Jurkat, Clone E6-1 (cell line): ENCODE measurements at places on chromosomes 5 and 9.

DNA sequence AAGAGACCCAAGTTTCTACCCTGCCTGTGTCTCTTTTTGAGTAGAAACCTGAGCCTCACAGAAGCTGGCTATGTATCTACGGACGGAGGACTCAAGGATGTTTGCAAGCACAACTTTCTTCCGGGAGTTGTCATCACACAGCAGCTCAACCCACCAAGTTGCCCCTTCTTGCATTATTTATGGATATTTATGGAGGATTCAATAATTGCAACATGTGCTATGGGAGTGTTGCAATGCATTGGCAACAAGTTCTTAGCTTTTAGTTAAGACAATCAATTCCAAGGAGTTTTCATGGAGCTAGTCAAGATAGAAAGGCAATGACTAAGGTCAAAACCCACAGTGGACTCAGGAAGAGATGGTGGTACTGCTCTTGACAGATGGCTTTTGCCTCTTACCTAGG lies 336.9 kb downstream of the ENC1 start:
- DNase-seq, result no peak

DNA sequence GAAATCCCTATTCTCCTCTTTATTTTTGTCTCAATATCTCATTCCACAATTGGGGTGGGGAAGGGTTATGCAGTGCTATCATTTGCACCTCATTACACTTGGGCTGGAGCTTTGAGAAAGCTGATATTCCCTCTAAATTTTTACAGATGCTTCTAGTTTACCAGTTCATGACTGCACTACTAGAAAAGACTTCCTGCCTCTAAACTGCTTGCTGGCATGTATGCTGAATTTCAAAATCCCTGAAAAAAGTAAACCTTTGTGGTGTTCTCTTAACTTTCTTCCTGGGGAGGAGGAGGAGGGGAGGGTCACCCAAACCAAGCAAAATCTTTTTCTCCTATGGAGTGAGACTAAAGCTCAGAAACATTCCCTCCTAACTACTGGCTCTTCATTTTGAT lies 45.1 kb downstream of the BNC2 start:
- DNase-seq, result no peak

GRCh38 chr9:32672469-32672868 lies 37.0 kb upstream of the TAF1L start:
- DNase-seq, result no peak

GRCh38 chr5:143447983-143448382 lies 44.5 kb upstream of the NR3C1 start:
- DNase-seq, result no peak

DNA sequence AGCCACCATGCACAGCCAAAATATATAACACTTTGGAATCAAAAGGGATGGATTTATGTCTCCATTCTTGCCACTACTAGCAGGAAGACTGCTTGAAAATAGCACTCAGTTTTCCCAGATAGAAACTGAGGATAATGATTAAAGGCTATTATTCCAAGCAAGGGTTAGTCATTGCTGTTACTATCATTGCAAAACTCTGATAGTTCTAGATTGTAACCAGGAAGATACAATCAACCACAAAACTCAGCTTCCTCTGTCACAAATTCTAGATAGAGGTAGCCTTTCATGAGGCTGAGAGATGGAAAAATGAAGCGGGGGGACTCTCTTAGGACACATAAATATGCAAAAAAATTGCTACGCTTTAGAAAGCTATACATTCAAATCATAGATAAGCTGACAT lies 3.1 kb downstream of the ANXA1 start:
- peak; percentile 81 for DNase-seq

DNA sequence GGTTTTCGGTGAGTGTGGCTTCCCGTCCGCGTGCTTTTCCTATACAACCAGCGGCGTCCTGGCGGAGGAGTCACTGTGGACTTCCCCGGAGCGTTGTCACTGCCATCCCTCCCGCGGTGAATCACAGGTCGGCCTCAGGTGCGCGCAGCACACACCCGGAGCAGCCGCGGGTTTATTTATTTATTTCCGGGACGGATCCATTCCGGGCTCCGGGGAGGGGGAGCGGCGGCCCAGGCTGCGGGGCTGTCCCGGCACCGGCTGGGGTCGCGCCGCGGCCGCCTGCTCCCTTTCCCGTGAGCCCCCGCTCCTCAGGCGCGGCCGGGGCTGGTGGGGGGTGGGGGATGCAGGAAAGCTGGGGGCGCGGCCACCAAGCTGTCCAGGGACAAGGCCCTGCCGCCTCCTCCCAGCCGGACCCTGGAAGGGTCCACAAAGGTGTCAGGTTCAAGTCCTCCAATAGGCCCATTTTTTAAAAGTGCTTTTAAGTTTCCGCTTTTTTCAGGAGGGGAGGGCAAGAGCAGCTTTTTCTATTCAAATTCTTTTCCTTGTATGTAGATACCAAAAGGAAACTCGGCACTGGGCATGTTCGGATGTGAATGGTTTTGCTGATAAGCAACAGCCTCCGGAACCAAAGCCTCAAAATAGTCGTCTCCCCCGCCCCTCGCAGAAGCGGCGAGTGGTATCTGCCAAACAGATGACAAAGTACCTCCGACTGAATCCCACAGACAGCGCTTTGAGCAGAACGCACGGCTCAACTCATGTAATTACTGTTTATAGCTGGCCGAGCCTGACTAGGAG lies 192.5 kb downstream of the CD180 start:
- DNase-seq, result peak; percentile 93

DNA sequence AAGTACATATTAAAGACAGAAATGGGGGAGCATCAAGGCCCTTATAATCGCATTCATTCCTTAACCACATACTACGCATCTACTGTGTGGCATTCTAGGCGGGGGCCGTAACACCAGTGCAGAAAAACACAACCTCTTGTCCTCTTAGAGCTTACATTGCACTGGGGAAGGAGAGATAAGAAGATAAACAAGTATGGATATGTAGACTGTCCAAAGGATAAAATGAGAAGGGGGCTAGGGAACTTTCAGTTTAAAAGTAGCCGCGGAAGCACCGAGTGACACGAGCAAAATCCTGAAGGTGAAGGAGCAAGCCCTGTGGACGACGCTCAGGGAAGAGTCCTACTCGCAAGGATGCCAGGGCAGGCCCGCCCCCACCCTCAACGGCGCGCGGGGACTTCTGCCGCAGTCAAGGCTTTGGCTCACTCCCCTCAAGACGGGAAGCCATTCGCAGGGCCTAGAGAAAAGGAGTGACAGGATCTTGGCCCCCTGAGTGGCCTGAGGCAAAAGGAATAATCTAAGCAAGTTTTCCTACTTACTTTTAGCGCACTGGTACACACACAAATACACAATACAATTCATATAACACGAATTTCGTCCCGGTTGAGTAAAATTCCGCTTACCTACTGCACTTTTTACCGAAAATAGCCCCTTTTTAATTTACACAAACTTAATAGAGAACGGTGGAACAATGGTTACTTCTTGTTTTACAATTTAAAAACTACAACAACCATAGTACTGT lies 1.3 kb upstream of the NIPBL start:
- no peak for DNase-seq

- DNase-seq, result peak; percentile 18
Observed at GRCh38 chr5:79774171-79774854, 84.7 kb downstream of the CMYA5 start.

DNA sequence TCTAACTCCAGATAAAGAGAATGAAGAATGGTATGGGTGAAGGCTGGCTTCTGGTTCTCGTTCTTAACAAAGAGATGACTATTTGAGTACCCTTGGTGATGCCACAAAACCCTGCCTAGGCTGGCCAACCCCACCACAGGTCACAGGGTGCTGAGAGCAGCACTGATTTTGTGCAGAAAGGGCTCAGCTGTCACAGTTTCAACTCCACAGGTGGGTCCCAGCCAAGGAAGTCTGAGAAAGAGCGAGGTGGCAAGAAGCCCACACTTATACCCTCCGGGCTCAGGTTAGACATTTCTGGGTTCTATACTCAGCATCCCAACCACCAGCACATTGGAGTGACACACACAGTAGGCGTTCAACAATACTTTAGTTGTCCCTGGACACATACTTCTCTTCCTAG lies 118.1 kb downstream of the SLIT3 start:
- no peak for DNase-seq

DNA sequence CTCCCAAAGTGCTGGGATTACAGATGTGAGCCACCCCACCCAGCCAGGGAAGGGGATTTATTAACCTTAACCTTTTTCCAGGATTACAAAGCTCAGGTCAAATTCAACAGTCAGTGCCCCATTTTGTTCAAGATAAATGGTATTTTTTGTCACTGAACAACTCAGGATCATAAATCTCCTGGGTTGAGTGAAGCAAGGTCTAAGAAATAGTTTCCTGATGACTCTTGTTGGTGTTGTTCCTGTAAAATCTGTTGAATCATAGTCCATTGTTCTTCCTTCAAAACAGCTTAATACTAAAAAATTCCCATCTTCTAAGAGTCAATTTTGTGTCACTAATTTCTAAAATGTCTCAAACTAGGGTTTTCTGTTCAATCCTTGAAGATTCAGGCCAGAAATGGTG lies 33.9 kb upstream of the JMY start:
- DNase-seq, result no peak

- no peak for DNase-seq
Observed at GRCh38 chr5:107526270-107526937, 144.3 kb downstream of the EFNA5 start.

DNA sequence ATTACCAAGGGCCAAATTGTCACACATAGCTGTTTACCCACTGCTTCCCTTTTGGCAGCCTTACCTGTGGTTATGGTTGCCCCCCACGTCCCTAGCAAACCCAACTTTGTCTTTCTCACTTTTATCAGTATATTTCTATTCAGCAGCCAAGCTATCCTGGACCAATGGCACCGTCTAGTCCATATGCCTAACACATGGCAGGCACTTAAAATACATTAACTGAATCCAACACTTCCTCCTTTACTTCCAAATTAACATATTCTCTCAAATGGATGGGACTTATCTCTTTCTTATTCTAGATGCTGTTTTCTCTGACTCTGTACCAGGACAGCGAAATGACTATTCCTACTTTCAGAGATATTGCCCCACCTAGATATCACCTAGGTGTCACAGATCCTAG lies 50.9 kb upstream of the SLC44A1 start:
- no peak for DNase-seq
